Vagina (tissue), 2 donors: ENCODE measurements at places on chromosomes 7 and 10. TPM values are rescaled to one million over a fixed set of nuclear protein-coding genes. Genes with fewer than 3 reads are reported as not detected.

GRCh38 chr7:63067897-63068585, 930.6 kb upstream of the ZNF722 start:
- no peak overlapping the region for H3K27ac ChIP-seq
- H3K4me3 ChIP-seq: no peak overlapping the region
- H3K27me3 ChIP-seq: no peaks in the 10 kb centered on the region
- no peaks in the 10 kb centered on the region for H3K36me3 ChIP-seq

DNA sequence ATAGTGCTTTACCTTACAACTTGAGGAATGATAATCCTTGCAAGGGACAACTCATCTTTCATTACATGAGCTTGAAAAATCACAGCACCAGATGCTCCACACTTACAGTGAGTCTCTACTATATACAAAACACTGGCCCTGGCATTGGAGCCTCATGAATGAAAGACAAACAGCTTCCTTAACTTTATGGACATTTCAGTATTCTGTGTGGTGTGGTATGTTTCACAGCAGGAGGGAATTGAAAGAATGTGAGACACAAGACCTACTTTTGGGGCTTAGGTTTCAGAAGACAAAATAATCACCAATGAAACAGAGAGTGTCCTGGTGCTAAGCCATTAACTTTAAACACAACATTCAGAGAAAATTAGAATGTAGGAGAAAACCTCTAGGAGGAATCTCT, 1249.6 kb downstream of the XPNPEP1 start:
- no peak overlapping the region for H3K4me3 ChIP-seq
- DNase-seq: no peak
- no peaks in the 10 kb centered on the region for H3K27me3 ChIP-seq

DNA sequence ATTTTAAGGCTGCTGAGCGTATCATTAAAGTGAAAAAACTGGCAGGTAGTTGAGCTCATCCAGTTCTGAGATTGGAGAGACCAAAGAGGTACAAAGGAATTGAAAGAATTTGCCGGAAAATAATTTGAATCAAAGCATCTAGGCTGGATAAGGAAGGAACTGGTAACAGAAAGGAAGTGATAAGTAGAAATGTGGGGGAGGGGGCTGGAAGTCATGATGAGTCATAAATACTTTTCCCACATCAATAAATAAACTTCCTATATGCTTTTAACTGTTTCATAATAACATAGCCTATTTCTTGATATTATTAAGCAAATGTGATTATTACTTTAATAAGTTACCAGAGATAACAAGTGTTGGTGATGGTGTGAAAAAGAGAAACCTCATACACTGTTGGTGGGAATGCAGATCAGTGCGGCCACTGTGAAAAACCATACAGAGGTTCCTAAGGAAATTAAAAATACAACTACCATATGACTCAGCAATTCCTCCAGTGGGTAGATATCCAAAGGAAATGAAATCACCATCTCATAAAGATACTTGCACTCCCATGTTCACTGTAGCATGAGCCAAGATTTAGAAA, 27.0 kb downstream of the ZNF438 start:
- H3K27ac ChIP-seq: peak overlapping the region; percentile 89
- H3K36me3 ChIP-seq: no peaks in the 10 kb centered on the region
- H3K4me3 ChIP-seq: no peak overlapping the region
- H3K27me3 ChIP-seq: no peaks in the 10 kb centered on the region
- H3K4me1 ChIP-seq: peaks cover 36% of the 10 kb centered on the region

DNA sequence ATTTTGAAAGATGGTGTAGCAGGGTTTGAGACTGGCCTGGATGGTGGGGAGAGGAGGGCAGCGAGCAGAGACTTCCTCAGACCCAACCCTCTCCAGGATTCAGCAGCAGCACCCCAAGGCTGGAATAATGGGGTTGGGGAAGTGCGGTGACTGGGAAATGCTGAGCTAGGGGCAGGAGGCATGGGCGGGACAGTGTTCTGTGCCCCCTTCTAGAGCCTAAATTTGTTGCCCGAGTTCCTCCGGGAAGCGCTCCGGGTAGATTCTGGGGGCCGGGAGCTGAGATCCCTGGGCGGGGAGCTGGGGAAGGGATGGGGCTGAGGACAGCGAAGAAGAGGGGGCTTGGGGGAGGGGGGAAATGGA, at the start of gene CHAT:
Gene CHAT (plus strand): TSS at position 156 of the 360 bp plus-strand sequence. CDS start 153 bp downstream, at position 309.
- peaks cover 31% of the 10 kb centered on the region for H3K4me1 ChIP-seq
- H3K36me3 ChIP-seq: no peaks in the 10 kb centered on the region
- H3K4me3 ChIP-seq: no peak within 1 kb of the TSS
- peaks cover 12% of the 10 kb centered on the region for H3K27me3 ChIP-seq
- no peak for DNase-seq
- H3K27ac ChIP-seq: no peak within 1 kb of the TSS

DNA sequence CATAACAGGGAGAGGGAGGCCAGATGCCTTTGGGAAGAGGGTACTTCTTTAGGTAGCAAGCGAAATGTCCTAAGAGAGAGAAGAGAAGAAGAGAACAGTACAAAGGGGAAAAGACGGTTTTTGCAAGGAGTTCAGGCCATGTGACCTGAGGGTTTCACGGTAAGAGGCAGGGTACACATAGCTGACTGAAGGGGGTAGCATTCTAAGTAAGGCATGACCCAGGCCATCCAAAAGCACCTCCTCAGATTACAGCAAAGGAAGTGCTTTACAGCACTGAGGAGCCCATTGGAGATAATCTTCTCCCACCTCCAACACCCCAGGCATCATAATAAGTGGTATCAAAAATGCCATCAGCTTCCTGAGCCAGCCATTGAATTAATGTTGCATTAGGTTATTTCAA, 258.2 kb upstream of the NPY start:
- no peaks in the 10 kb centered on the region for H3K27me3 ChIP-seq
- no peak overlapping the region for H3K27ac ChIP-seq
- no peak for DNase-seq

- peaks cover 9% of the 10 kb centered on the region for H3K4me1 ChIP-seq
- DNase-seq: no peak
- no peaks in the 10 kb centered on the region for H3K36me3 ChIP-seq
- H3K27me3 ChIP-seq: no peaks in the 10 kb centered on the region
Measured at GRCh38 chr7:143477501-143478150, at the start of gene TAS2R41. TSS of gene TAS2R41 (plus strand) at chr7:143477873. CDS start at chr7:143477873, 0 bp downstream.

GRCh38 chr10:85655411-85655810, 711.2 kb downstream of the GRID1 start:
- H3K4me1 ChIP-seq: no peaks in the 10 kb centered on the region
- no peak overlapping the region for H3K27ac ChIP-seq
- H3K36me3 ChIP-seq: no peaks in the 10 kb centered on the region
- no peak for DNase-seq
- H3K27me3 ChIP-seq: no peaks in the 10 kb centered on the region
- H3K4me3 ChIP-seq: no peak overlapping the region

- H3K27me3 ChIP-seq: no peaks in the 10 kb centered on the region
- no peak for DNase-seq
- no peak overlapping the region for H3K4me3 ChIP-seq
- peaks cover 43% of the 10 kb centered on the region for H3K4me1 ChIP-seq
- peak overlapping the region; percentile 30 for H3K27ac ChIP-seq
- H3K36me3 ChIP-seq: no peaks in the 10 kb centered on the region
Measured at GRCh38 chr10:114825513-114826253, 4.1 kb downstream of the FHIP2A start.

DNA sequence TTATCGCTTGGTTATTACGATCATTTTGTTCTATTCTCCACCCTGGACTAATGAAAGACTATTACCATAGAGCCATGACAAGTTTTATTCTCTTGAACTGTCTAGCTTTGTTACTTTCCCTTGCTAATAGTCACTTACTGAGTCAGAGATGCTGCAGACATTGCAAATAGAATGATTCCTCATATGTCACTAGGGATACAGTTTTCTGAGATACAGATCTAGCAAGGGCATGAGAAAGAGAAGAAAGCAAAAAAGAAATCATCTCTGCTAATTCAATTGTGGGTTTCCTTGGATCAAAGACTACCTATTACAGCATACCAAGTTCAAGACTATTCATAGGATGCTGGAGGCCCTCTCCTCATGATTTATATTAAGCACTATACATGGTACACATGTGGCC, 204.3 kb downstream of the MBL2 start:
- H3K27me3 ChIP-seq: no peaks in the 10 kb centered on the region
- H3K4me1 ChIP-seq: no peaks in the 10 kb centered on the region
- H3K4me3 ChIP-seq: no peak overlapping the region

GRCh38 chr10:1107679-1108078, 51.5 kb downstream of the WDR37 start:
- H3K36me3 ChIP-seq: peaks cover 67% of the 10 kb centered on the region
- DNase-seq: no peak
- no peak overlapping the region for H3K27ac ChIP-seq
- H3K4me1 ChIP-seq: no peaks in the 10 kb centered on the region
- no peak overlapping the region for H3K4me3 ChIP-seq
- no peaks in the 10 kb centered on the region for H3K27me3 ChIP-seq

DNA sequence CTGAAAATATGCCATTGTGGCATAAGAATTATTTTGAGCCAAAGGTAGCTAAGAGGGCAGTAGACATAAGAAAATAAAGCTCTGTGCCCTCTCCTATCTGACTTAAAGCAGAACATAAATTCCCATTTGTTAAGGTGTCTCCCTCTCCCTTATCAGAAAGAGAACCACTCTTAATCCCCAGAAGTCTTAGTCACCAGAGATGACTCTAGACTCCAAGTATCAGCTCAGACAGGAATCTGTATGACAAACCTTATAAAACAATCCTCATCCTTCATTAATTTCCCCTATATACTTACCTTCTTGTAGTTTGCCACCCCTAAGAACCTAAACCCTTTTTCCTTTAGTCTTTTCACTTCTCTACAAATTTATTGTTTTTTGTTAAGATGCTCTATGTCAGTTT, 21.8 kb upstream of the PIP4K2A start:
- DNase-seq: no peak
- no peaks in the 10 kb centered on the region for H3K27me3 ChIP-seq
- H3K27ac ChIP-seq: no peak overlapping the region
- no peak overlapping the region for H3K4me3 ChIP-seq
- H3K4me1 ChIP-seq: no peaks in the 10 kb centered on the region

DNA sequence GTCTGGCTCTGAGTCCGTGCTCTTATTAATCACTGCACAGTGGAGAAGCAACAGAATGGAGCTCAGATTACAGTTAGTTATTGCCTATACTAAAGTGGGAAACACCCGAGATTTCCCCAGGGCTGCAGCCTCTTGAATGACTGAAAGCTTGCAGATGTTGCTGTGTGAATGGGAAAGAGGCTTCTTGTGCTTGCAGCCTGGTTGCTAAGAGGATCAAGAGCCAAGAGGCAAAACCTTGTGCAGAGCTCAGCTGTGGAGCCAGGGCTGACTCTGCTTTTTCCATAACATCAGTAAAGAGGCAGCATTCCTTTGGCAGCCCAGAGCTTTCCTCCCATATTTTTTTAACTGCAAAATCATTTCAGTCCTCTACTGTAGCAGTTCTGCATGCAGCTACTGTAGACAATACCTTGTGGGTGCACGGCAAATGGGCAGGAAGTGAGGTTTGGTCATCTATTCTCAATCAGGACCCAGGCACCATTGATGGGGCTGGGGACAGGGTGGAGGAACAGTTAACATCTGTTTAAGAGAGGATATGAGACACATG, 86.5 kb downstream of the RALA start:
- H3K36me3 ChIP-seq: no peaks in the 10 kb centered on the region
- H3K27ac ChIP-seq: no peak overlapping the region
- no peak overlapping the region for H3K4me3 ChIP-seq
- no peak for DNase-seq
- H3K4me1 ChIP-seq: peaks cover 11% of the 10 kb centered on the region
- no peaks in the 10 kb centered on the region for H3K27me3 ChIP-seq

DNA sequence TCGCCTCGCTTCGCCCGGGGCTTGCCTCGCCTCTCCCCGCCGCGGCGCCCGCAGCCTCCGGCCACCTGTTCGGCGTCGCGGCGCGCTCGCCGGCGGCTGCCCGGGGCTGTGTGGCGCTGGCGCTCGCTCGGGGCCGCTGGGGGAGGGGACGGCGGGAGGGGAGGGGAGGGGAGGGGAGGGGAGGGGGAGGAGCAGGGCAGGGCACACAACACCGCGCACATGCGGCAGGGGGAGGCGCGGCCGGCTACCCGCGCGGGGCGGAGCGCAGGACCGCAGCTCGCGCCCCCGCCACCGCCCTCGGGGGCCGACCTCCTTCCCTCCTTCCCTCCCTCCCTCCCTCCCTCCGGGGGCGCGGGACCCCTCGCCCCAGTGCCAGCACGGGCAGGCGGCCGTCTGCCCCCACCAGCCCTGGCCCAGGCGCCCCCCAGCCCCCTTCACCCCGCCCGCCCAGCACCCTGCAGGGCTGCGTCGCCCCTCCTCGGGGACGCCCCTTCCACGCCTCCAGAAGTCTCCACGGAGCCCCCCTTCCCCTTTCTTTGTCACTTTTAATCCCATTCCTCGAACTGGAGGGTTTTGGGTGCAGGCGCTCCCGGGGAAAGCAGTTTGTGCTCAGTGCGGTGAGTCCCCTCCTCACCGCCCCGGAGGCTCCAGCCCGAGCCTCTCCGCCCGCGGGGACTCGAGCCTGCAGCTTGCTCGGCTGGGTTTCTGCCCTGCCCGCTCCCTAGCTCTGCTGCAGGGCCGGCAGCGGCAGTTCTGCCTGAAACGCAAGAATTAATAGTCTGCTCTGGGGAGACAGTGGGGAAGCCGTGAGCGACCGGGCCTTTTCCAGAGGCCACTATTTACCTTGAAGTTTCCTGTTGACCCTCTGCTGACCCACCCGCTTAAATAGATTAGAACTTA, at the start of gene PARD3:
Gene PARD3 (minus strand): TSS at position 112 of the 900 bp plus-strand sequence. CDS start 301 bp downstream, outside the sequence.
- H3K27me3 ChIP-seq: no peaks in the 10 kb centered on the region
- DNase-seq: no peak
- peak within 1 kb of the TSS; percentile 95 for H3K27ac ChIP-seq

- H3K36me3 ChIP-seq: no peaks in the 10 kb centered on the region
- H3K27ac ChIP-seq: no peak overlapping the region
- H3K27me3 ChIP-seq: no peaks in the 10 kb centered on the region
- H3K4me3 ChIP-seq: no peak overlapping the region
- peaks cover 16% of the 10 kb centered on the region for H3K4me1 ChIP-seq
Measured at GRCh38 chr7:3956949-3957348, 655.9 kb downstream of the SDK1 start.

- H3K36me3 ChIP-seq: no peaks in the 10 kb centered on the region
- no peaks in the 10 kb centered on the region for H3K27me3 ChIP-seq
- no peaks in the 10 kb centered on the region for H3K4me1 ChIP-seq
Measured at GRCh38 chr10:107423903-107424302, 259.4 kb upstream of the SORCS1 start.

DNA sequence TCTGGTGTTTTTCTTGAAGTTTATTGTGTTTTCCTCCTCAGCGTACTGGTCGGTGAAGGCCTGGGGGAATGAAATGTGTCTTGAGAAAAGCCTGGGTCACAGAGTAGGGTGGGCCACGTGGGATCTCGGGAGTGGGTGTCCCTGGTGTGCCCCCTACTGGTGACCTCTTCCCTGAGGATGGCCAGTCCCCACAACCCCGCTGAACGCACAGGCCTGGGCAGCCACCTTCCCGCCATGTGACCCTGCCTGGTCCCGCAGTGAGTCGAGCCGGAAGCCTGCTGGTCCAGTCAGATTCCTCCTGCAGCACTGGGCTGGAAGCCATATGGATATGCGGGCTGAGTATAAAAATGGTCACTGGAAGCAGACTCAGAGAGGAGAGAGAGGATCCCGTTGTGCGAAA, 52.9 kb upstream of the GNA12 start:
- H3K4me3 ChIP-seq: no peak overlapping the region
- H3K27me3 ChIP-seq: no peaks in the 10 kb centered on the region
- no peak overlapping the region for H3K27ac ChIP-seq

- peaks cover 56% of the 10 kb centered on the region for H3K4me1 ChIP-seq
- no peak for DNase-seq
- no peak overlapping the region for H3K27ac ChIP-seq
Measured at GRCh38 chr7:55535617-55536016, 36.7 kb downstream of the VOPP1 start.

PALD1 gene
- 6.9 TPM for total RNA-seq

LIPN gene
- not detected for total RNA-seq

INHBA gene
- 2.2 TPM for total RNA-seq

TAS2R41 gene
- not detected for total RNA-seq

EGR2 gene
- 3.2 TPM for total RNA-seq
